Activated naive CD4-positive, alpha-beta T cell treated with anti-CD3 and anti-CD28 coated beads, Interleukin-2, amount 50 U/mL, for 72 hours (primary cell): ENCODE measurements at places on chromosomes 2 and 18. TPM values are rescaled to one million over a fixed set of nuclear protein-coding genes. Genes with fewer than 3 reads are reported as not detected.

- DNase-seq: no peak
Measured at GRCh38 chr2:210158236-210158635, 13.0 kb downstream of the KANSL1L start.

GRCh38 chr18:70627182-70627802 is 338.4 kb downstream of the SOCS6 start:
- no peak for DNase-seq

GRCh38 chr2:33730193-33730592 is 131.1 kb upstream of the FAM98A start:
- DNase-seq: no peak

GRCh38 chr2:86304416-86304815 is 33.0 kb downstream of the REEP1 start:
- no peak for DNase-seq

DNA sequence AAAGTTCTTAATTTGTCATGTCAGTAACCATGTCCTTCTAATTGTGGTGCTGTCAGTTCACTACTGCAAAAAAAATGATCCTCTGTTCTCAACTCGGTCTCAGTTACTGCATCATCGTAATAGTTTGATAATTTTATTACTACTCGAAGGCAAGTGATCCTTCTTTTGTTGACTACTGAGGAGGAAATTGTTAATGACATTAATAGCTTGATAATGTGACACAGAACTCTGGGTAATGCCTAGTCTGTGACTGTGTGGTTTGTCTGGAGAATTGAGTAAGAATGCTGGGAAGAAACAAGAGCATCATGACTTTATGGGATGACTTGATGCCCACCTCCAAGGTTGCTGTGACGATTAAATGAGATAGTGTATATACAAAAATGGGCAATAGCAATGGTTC is 267.2 kb downstream of the LRRTM1 start:
- DNase-seq: no peak

SERPINB4 gene
- not detected for total RNA-seq
